GM23248 (cell line): ENCODE measurements at places on chromosomes 1 and 21.

DNA sequence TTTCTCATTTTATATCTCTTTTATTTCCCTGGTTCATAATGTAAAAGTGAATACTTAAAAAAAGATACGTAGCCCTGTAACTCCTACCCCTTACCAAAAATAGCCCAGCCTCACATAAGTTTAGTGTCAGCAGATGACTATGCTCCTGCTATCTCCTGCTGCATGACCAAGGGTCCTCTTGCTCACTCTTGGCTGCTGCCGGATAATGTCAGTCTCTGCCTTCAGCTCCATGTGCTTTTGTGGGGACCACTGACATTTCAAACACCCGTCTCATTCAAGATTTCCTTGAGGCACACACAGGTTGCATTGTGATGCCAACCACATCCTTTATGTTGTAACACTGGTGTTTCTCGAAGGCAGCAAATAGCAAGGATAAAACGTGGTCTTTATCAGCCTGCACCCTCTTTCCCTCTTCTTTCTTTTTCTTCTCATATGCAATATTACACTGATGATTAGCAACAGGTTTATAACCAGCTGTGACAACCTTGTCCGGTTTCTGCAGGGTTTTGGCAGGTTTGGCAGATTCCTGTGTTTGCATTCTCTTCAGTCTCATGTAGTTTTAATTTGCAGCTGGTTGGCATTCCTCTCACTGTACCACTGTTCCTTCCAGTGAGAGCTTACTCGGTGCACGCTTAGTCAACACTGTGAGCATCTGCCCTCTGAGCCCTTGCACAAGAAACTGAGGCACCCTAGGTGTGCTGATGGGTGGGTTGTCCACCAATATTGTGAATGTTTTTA lies 62.2 kb downstream of the ZNF684 start:
- DNase-seq, result no peak

GRCh38 chr21:43300496-43301408 lies 126.2 kb downstream of the SIK1 start:
- peak; percentile 41 for DNase-seq

DNA sequence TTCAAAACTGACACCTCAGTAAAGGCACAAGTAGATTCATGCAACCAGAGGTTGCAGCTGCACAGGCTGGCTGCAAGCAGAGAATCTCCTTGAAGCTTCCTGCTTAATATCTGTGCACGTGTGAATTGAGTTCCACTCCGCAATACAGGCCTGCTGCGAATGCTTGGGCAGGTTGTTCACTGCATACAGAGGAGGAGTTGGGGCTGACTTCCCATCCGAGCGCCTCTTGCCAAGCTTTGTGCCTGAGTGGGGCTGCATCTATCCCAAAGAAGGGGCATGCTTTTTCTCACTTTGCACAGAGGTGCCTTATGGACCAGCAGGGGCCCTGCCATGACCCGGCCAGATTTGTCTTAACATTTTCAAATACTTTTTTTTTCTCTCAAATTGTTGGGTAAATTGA lies 17.9 kb upstream of the PADI1 start:
- no peak for DNase-seq

DNA sequence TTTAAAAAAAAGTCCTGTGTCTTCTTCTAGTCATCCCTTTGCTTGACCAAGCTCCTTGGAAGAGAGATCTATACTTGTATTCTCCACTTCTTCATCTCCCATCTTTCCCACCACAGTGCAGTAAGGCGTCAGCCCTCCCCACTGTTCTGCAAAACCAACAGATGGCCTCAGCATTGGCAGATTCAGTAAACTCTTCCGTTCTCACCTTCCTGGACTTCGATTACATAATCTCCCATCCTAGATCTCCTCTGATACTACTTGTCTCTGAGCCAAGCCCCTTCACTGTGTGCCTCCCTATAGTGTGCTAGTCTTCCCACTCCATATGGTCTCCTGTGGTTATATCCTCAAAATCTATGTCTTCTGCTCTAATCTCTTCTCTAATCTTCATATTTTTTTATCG lies 1.6 kb upstream of the COLGALT2 start:
- no peak for DNase-seq

DNA sequence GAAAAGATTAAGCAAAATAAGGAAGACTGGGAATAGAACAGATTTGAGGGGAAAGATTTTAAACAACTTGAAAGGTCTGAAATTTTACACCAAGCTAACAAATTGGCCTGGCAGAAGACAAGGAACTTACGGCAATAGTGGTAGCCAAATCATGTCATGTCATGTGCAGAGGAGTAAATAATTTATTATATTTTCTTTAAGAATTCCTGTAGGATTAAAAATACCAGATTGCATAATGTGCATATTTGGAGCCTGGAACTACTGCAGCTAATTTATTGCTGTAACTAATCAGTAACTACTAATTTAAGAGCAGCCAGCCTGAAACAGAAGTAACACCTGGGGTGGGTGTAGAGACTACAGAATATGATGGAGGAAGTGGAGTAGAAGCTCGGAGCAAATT lies 334.3 kb downstream of the TGFB2 start:
- DNase-seq, result peak; percentile 18

GRCh38 chr1:234702342-234703000 lies 92.5 kb upstream of the IRF2BP2 start:
- DNase-seq, result peak; percentile 51

- no peak for DNase-seq
Observed at GRCh38 chr1:110341872-110342331, 2.7 kb downstream of the RBM15 start.

DNA sequence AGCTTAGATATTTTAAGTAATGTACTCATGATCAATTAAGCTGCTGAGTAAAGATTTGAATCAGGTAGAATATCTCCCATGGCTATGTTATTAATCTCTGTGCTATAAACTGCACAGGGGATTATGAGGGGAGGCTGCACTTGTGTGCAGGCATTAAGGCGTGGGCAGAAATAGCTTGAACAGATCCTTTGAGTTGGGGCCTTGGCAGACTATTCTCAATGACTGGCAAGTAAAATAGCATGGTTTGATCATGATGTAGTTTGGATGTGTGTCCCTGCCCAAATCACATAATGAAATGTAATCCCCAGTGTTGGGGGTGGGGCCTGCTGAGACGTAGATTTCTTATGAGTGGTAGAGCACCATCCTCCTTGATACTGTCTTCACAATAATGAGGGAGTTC lies 220.3 kb downstream of the PLPP3 start:
- no peak for DNase-seq

DNA sequence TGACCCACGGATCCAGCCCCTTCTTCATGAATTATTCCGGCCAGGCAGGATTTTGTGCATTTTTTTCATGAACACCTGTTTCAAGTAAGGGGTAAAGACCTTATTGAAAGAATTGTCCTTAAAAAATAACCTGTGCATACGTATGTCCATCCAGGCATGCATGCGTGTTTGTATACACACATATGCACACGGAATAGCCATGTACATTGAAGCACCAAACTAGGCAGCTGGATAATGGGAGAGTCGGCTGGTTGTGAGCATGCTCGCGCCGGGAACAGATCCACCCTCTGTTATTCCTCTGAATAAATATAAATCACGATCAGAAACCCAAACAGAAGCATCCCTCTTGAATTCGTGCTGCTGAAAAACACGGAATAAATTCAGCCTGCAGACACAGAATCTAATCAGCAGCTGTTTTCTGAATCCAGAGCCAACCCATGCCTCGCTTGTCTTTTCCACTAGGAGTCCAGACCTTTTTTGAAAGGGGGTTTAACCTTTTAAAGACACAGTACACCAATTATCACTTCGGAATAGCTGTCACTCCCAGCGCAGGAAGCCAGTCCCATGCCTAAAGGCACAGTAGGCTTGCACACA lies at the start of gene HIVEP3:
TSS of gene HIVEP3 (minus strand) at position 473 of the 594 bp plus-strand sequence.
- DNase-seq, result peak; percentile 70

DNA sequence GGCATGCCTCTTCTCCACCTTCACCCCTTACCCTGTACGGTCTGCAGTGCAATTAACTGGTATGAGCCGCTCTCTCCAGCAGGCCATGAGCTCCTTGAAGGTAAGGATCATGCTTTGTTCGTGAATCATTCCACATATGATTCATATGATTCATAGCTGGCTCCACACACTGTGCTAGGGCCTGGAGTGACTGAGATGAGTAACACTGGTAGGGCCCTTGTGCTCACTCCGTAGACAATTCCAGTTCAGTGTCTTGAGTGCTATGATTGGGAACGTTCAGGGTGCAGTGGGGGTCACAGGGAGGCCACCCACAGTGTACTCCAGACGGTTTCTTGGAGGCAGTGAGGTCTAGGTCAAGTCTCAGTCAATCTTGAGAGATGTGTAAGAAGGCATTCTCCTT lies 239.8 kb downstream of the LMX1A start:
- DNase-seq, result peak; percentile 95

- no peak for DNase-seq
Observed at GRCh38 chr21:42266971-42267556, 48.1 kb downstream of the ABCG1 start.

GRCh38 chr1:160330119-160330518 lies 12.9 kb downstream of the COPA start:
- DNase-seq, result no peak

DNA sequence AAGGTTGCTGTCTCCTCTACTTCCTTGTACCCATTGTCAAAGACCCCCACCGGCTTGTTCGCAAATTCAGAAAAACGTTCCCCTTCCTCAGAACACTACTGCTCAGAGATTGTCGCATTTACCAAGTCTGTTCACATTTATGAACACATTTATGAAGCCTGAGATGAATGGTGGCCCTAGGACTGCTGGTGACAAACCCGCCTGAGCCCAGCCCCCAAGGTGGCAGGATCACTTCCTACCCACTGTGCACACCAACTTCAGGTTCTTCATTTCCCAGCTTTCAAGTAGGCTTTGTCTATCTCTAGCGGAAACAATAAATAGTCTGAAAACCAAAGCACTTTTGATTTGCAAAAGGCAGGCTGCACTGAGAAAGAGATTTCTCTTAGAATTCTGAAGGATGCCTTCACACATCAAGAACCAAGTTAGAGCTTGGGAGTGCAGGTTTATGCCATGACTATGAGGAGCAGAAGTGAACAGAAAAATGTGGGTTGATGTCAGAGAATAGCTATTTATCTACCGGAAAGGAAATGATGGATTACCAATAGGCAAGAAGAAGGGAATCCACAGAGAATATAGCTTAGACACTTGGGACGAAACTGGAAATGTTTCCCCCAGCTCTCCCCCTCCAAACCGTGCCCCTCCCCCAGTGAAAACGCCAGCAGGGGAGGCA lies 200.5 kb downstream of the TOMM20 start:
- peak; percentile 24 for DNase-seq

DNA sequence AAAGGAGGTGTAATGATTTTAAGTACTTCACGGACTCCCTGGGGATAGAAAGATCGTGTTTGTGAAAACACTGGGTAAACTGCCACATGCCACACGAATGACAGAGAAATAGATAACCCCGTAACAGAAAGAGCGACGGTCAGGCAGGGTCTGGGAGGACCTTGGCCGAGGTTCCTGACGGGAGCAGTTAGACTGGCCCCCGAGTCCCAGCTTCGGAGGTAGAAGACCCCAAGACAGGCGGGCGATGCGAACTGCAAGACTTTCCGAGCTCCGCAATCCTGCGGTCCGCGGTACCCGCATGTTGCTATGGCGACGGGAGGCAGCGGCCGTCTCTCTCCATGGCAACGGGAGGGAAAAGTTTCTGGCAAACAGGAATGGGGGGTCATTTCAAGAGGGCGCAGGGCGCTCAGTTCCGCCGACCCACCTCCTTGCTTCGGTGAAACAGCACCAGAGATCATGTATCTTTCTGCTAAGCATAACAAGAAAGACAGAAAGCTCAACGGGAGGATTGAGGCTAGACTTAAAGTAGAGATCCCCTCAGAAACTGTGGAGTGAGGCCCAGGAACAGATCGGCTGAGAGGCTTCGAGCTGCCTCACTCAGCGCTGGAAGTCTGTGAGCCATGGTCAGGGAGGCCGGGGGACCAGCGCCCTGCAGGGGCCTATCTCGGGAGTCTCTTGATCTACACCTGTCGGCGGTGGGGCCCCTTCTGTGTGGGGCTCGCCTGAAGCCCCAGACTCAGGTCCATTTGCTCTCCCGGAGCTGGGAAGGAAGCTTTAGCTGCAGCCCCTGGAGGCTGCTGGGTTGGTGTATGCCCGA lies 685 bp upstream of the SYT6 start:
- peak; percentile 62 for DNase-seq

GRCh38 chr1:7207875-7208646 lies 422.8 kb downstream of the CAMTA1 start:
- DNase-seq, result peak; percentile 73

- DNase-seq, result peak; percentile 62
Observed at GRCh38 chr1:8217011-8217711, 100.8 kb upstream of the SLC45A1 start.

DNA sequence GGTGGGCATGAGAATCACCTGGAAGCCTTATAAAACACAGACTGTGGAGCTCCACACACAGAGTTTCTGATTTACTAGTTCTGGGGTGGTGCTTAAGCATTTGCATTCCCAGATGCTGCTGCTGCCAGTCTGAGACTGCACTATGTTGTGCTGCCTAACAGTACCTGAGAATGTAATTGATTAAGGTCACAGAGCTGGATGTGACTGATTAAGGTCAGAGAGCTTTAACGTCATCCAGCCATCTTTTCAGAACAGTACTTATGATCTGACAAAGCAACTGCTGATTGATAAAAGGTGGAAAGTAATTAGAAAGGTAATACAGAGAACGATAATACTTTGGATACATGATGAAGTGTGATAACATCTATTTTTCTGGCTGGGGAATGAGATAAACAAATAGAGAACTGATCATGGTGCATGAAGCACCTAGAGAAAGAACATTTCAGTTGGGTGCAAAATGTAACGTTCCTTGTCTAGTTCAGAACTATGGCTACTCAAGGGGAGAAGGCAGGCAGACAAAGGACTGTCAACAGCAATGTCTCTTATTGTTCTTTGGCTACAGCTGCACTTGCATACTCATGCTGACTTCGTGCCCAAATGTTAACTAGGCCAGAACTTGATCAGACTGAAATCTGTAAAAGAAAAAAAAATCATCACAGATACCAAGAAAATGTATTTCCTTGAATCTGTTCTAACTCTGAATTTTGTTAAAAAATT lies 3.7 kb upstream of the UCK2 start:
- DNase-seq, result peak; percentile 15

DNA sequence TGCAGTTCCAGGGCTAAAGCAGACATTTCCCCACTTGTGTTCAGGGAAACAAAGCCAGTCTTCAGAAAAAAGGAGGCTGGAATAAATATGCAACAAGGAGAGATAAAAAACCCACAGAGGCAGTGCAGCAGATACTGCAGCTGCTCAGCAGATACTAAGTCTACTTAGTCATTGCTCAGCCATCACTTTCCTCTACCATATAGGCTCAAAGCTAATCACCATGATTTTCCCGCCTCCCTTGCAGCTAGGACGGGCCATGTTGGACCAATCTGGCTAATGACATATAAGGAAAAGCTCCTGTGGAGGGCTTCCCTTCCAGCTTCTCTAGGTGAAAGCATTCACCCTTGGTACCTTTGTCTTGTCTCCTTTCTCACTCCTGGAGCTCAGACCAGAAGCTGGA lies 10.0 kb upstream of the EFHD2 start:
- no peak for DNase-seq

- DNase-seq, result peak; percentile 15
Observed at GRCh38 chr1:39613250-39613649, 26.2 kb downstream of the HEYL start.

- no peak for DNase-seq
Observed at GRCh38 chr21:35328856-35329455, 279.9 kb upstream of the RUNX1 start.

GRCh38 chr1:2778220-2778592 lies 23.3 kb downstream of the TTC34 start:
- DNase-seq, result no peak
